ENCODE measurements at places on chromosomes 7 and 10.

DNA sequence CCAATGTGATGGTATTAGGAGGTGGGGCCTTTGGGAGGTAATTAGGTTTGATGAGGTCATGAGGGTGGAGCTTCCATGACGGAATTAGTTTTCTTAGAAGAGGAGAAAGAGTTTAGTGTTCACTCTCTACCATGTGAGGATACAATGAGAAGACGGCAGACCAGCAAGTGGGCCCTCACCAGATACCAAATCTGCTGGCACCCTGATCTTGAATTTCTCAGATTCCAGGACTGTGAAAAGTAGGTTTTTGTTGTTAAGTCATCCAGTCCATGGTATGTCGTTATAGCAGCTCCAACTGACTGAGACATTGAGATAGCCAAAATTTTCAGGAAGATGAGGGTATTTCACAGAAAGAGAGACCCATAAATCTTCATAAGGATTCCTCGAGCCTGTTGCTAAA lies 3.6 kb upstream of the TMEM196 start:
- DNase-seq: no peak

- no peak for DNase-seq
Measured at GRCh38 chr10:13859979-13860654, 273.4 kb downstream of the PRPF18 start.

DNA sequence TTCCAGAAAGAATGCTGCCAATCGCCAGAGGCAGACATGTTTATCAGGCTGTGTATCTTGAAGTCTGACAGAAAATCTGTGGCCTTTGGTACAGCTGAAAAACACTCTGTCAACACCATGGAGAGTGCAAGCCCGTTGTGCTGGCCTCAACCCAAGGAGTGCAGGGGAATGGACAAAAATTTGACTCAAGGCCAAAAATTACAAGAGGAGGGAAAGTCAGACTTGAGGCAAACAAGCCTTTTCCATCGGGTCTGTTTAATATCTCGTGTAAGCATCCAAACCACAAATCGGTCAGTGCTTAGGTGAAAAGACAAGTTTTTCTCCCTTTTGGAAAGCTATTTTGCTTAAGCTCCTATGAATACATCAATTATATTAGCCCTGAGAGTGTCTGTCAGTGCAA lies 305.3 kb upstream of the NFE2L3 start:
- no peak for DNase-seq

DNA sequence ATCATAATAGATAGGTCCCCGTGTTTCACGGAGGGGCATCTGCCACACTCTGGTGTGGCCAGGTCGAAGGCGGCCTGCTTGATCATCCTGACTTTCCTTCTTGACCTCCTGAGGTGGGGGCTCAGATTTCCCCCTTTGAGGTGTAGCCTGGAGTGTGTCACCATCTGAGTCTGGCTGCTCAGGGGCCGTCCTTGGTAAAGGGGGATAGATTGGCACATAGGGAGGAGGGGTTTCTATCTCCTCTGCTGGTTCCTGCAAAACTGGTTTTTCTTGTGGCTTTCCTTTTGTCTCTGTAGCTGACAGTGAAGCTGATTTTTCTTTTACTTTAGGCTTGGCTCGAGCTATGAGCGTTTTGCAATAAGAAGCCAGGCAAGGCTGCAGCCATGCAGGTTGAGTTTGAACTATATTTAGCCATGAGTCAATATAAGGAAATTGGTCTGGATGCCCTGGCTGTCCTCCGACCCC lies 7.1 kb upstream of the ZNF117 start:
- no peak for DNase-seq

GRCh38 chr7:84249656-84250055 lies 55.1 kb upstream of the SEMA3A start:
- peak; percentile 55 for DNase-seq

DNA sequence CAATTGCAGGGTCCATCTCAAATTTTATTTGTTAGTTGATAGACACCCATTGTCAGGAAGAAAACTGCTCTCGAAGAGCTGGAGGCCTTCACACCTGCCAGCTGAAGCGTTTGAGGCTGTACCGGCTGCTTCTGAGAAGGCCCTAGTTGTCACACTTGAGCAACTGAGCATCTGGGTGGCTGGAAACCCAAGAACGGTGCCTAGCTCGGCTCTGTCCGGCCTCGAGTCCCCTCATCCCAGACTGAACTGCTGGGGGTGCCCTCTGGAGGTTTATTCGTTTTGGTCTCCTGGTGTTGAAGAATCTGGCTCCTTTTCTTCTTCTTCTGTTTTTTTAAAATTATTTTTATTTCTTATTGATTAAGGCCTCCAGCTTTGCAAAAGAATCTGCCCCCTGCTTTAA lies 59.3 kb upstream of the EXOC6 start:
- DNase-seq: no peak

DNA sequence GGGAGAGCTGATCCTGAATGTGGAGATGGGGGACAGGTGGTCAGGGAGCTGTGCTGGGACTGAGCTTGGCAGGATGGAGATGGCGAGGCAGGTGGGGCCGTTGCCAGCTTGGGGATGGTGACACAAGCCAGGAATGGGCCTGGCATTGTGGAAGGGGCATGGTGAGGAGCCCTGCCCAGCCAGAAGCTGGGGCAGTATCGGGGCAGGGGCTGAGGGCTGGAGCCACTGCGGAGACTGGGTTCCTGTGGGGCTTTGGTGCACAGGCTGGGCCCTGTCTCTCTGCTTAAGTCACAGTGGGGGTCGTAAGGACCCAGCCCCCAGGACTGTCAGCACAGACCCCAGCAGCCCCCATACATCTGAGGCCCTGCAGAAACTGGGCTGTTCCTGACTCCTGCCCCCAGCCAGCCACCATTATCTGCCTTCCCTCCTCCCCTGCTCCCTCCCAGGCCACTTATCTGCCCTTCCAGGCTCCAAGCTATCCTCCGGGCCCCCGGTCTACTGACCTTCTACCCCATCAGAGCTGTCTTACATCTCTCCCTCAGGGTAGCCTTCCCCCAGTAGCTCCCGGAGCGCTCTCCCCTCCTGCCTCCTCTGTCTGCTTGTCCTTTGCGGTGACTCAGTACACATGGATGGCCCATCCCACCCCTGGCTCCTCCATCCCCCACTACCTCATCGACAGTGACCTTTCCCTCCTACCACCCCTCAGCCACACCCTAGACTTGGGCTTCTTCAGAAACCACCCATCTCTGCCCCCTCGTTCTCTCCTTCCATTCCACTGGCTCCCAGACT lies 44.2 kb downstream of the PPIF start:
- no peak for DNase-seq

DNA sequence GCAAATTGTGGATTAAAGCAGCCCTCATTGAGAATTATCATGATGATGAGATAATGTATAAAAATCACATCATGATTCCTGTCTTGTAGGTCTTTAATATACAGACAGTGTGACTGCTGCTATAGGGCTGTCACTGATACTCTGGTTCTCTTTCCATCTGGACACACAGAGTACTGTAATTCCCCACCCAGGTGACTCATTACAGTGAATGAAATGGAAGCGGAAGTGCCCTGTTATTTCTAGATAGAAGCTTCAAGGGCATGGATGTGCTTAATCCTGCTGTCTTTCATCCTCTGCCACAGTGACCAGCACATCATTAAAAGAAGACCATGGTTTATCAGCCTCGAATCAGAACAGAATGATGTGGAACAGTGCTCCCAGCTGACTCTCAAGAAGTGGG lies 1234.0 kb downstream of the SORCS3 start:
- DNase-seq: no peak

DNA sequence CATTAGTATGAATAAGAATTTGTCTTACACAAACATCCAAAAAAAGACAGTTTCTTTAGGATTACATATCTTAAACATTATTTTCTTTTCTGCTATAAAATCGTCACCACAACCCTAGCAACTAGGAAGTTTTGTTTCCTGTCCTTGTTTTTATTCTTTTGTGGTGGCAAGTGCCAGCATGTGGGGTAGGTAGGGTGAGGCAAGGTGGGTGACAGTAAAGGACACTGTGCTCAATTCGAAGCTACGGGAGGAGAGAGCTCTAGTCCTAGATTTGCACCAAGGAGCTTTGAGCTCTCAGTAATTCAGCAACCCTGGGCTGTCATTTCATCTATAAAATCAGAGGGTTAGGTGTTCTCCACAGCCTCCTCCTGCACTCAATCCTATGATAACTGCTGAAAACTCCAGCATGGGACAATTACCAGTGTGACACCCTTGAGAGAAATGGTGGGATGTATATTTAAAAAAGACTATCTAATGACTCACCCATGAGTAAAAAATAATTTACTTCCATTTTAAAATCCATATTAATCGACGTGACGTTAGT lies 187.1 kb downstream of the FAM107B start:
- DNase-seq: no peak

DNA sequence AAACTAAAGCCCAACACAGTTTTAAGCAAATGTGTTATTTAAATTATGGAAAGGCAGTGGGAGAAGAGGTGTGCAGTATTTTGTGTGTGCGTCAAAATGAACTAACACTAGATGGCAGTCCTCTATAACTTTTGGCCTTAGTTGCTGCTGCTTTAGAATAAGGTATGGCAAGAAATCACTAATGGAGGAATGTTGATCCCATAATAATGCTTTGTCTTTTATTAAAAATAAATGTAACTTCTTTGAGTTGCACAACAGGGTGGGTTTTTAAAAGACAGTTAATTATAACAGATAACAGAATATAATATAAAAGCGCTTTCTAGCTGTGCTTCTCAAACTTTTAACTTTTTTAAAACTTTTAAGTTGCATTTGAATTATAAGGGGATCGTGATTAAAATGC lies 56.4 kb downstream of the BBS9 start:
- peak; percentile 40 for DNase-seq

DNA sequence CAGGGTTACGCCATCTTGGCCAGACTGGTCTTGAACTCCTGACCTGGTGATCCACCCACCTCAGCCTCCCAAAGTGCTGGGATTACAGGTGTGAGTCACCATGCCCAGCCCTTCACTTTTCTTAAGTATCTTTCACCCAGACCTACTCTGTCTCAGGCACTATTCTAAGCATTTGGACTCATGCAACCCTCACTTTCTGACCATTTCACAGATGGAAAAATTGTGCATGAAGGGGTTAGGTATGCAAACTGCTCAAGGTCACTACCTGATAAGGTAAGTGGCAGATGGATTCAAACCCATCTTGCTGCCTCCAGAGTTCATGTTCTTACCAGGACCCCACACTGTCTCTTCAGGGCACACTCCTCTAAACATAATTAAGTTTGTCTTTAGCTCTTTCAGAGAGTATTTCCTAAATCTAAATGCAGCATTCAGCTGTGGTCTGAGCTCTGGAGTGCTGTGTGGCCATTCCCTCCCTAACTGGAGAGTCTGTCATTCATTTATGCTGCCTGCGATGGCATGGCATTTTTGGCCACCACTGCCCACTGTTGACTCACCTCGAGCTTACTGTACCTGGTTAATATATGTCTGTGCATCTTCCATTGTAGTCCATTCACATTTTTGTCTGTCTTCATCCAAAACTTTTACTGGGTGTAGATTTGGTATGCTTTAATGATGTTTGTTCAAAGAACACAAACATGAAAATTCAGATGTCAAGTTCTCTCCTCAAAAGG lies 88.4 kb downstream of the CCDC71L start:
- DNase-seq: no peak

GRCh38 chr7:44398511-44398911 lies 73.1 kb upstream of the CAMK2B start:
- no peak for DNase-seq

DNA sequence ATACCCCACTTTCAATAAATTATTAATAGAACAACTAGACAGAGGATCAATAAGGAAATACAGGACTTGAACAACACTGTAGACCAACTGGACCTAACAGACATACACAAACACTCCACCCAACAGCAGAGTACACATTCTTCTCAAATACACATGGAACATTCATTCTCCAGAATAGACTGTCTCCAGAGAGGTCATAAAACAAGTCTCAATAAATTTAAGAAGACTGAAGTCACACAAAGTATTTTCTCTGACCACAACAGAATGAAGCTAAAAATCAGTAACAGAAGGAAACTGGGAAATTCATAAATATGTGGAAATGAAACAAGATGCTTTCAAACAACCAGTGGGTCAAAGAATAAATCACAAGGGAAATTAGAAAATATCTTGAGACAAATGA lies 119.8 kb downstream of the SMURF1 start:
- no peak for DNase-seq

DNA sequence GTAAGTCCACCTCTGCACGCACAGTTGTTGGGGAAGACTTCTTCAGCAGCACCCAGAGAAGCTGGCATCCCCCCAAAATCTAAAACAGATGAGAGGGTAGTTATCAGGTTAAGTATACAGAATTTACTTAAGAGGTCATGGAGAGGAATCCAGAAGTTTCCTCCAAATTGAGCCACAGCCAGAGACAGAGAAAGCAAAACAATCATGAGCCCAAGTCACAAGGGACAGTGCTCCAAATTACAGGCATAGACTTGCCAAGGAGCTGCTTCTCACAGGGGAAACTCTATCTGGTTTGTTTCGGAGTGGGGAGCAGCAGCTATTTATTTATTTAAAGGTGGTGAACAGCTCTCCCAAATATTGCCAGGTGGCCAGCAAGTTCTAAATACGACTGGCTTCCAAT lies 308.4 kb downstream of the SKIDA1 start:
- DNase-seq: no peak

DNA sequence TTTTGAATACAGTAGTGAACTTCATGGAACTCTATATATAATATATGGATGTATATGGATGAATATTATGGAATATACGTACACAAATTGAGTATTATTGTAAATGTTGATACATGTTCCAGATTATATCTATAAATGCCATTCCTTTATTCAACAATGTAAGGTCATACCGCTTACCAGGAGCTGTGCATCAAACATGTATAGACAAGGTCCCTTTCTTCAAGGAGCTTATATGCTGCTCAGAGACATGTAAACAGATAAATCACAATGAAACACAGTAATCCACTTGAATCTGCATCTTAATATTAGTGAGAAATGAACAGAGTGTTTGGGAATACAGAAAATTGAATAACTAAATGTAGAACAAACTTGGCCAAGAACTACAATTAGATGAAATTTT lies 898 bp upstream of the SEM1 start:
- no peak for DNase-seq

DNA sequence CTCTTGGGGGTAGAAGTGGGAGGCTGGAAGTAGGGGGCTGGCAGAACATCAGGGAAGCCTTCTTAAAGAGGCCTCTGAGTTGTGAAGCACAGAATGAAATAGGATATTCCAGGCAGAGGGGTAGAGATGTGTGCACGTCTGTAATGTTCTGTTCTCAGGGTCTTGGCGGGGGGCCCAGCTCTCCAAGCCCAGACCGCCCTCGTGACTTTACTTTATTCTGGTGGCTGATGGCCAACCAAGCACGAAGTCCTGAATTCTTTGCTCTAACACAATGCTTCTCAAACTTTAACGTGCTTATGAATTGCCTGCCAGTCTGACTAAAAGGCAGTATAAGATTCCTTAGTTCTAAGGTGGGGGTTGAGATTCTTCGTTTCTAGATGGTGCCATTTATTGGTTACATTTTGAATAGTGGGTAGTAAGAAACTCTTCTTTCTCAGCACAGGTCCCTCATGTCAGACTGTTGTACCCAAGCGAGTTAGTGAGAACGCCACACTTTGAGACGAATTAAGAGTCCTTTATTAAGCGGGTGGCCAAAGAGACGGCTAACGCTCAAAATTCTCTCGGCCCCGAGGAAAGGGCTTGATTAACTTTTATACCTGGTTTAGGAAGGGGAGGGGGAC lies 8.2 kb downstream of the PRXL2A start:
- DNase-seq: no peak

- DNase-seq: no peak
Measured at GRCh38 chr7:2860627-2861133, 16.6 kb upstream of the GNA12 start.

GRCh38 chr7:35241436-35241835 lies 12.5 kb downstream of the TBX20 start:
- DNase-seq: no peak
